Ovary (tissue), 10 donors: ENCODE measurements at places on chromosomes 7 and 10. TPM values are rescaled to one million over a fixed set of nuclear protein-coding genes. Genes with fewer than 3 reads are reported as not detected.

GRCh38 chr7:89813081-89813480, 341.2 kb upstream of the STEAP1 start:
- no peak for DNase-seq

DNA sequence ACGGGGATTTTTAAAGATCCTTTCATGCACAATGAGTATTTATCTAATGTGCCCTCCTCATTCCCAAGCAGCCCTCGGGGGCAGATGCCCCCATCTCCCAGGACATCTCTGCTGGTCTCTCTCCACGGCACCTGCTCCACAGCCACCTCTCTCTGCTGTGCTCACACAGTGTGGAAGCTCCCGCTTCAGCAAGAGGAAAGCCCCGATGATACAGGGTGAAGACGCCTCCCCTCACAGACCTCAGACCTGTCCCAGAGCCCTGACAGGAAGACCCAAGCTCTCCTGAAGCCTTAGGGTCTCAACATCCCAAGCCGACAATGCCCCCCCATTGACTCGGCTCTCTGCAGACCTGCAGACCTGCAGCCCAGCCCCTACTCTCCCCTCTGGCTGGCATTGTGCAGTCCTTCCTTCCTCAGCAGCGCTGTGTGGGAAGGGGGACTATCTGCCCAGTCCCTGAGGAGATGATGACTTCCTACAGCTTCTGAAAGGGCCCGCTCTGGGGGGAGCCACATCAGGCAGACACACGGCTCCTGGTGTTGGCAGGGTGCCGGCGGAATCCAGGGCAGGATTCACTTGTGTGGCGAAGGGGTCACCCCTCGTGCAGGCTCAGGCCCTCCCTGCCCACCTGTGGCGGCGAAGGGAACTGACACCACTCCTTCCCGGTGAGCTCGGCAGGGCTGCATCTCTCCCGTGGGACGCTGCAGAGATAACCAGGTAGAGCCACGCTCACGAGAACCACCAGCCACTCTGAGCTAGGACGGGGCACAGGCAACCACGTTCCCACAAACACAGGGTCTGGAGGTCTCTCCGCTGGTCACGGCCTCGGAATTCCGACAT, 61.8 kb downstream of the PTPRN2 start:
- DNase-seq = no peak

Gene PRPF18
- 13.0 TPM for polyA plus RNA-seq

DNA sequence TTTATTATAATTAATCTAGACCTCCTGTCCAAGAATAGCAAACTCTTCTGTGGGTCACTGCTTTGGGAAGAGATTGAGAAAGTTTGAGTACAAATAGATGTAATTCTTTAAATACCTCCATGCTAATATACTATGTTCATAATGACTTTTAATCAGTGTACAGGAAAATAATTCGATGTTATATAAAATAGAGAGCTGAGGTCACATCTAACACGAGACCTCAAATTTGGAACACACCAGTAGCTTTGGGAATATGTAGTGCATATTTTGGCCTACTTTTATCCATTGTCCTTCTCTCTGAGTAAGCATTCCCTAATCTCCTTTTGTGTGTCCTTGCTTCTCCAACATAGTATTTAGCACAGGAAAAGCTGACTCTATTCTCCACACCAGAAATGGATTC, 27.3 kb upstream of the CABCOCO1 start:
- no peak for DNase-seq

Gene SLC26A5
- 0.06 TPM for polyA plus RNA-seq

Gene C10orf53
- polyA plus RNA-seq = not detected

Gene HTRA1
- 947 TPM for polyA plus RNA-seq

Gene SPDYE9
- polyA plus RNA-seq = not detected

DNA sequence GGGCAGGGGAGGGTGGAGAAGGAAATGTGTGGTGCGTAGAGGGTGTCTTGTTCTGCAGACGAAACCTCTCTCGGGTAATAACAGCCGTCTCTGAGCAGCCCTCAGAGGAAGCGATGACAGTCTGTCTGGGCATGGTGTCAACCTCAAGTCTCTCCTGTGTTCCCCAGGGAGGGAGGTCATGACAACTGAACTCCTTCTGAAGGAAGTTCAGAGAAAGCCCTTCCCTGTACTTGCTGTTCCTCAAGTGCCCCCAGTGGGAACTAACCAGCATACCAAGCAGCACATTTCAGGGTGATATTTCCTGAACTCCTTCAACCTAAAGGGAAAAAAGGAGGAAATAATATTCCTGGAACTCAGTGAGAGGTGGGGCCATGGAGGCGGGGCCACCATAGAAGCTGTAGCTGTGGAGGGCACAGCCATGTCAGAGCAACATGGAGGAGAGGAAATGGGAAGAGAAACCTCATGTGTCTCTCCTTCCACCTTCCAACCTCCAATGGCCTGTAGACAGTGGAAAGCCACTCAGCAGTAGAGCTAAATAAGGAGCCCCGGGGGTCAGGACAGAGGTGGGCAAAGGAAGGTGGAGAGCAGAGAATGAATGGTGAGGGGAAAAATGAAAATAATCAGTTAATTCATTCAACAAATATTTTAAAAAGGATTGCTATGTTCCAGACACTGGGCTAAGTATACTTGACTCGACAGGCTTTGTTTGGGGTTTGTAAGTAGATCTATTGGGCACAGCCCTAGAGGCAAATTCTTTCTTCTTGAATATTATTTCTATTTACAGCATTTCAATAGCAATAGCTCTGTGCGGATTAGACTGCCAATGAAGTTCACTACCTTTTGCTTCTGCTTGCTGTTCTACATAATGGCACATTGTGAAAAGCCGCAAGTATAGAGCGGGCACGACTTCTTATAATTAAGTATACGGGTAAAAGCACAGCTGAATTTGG, 61.0 kb upstream of the AOAH start:
- no peak for DNase-seq

DNA sequence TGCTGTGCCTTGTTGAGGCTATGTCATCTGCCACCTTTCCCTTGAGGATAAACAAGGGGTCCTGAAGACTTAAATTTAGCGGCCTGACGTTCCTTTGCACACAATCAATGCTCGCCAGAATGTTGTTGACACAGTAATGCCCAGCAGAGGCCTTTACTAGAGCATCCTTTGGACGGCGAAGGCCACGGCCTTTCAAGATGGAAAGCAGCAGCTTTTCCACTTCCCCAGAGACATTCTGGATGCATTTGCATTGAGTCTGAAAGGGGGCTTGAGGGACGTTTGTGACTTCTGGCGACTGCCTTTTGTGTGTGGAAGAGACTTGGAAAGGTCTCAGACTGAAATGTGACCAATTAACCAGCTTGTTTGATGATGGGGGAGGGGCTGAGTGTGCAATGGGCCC, 52.5 kb downstream of the VWA2 start:
- peak; percentile 10 for DNase-seq

GRCh38 chr7:157136372-157136771, 2.4 kb upstream of the UBE3C start:
- no peak for DNase-seq

Gene AKR1C4
- polyA plus RNA-seq = not detected

DNA sequence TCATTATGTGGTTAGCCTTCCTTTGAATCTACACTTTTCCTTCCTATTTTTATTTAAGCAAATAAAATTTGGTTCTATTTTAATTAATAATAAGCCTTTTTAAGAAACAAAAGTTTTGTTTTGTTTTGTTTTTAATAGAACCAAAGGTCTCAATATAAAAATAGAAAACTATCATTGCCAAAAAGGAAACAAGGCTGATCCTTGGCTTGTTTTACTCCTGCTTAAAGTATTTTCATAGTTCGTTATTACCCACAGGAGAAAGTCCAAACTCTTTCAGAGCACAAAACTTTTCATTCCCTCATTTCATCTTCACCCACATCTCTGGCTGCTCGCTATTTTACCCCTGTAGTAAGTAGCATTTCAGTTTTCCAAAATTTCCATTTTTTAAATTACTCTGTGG, 374.8 kb downstream of the SEMA3D start:
- no peak for DNase-seq

GRCh38 chr10:98910546-98910945, 325.1 kb downstream of the HPSE2 start:
- no peak for DNase-seq

Gene MCMBP
- 31.7 TPM for polyA plus RNA-seq

GRCh38 chr7:139367438-139368155, 7.9 kb downstream of the LUC7L2 start:
- no peak for DNase-seq

GRCh38 chr7:137592232-137592896, 248.8 kb upstream of the PTN start:
- DNase-seq = peak; percentile 13

Gene ZNF117
- polyA plus RNA-seq = 2.9 TPM

GRCh38 chr10:24882047-24882698, 70.2 kb downstream of the PRTFDC1 start:
- no peak for DNase-seq

GRCh38 chr10:83073472-83073871, 1065.8 kb upstream of the GHITM start:
- no peak for DNase-seq

Gene ACSM6
- polyA plus RNA-seq = not detected

GRCh38 chr7:50598460-50599343, 33.5 kb upstream of the DDC start:
- DNase-seq = no peak

Gene KCND2
- polyA plus RNA-seq = 3.4 TPM

DNA sequence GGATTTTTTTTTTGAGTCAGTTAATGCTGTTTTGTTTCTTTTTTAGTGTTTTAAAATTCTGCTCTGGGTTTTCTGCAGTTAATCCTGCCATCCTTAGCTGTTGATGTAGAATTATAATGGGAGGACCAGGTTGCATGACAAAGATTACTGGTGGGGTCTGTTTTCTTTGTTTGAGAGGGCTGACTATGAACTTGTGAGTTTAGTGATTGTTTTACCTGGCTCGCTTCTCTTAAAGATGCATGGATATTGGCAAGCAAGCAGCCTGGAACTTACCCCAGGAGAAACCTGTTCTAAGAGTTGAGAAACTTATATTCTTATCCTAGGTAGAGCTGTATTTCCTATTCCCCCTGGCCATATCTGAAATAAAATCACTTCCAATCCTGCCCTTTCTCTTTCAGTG, 727.8 kb downstream of the GRM8 start:
- DNase-seq = no peak

GRCh38 chr7:43495572-43495971, 87.3 kb upstream of the STK17A start:
- DNase-seq = no peak

DNA sequence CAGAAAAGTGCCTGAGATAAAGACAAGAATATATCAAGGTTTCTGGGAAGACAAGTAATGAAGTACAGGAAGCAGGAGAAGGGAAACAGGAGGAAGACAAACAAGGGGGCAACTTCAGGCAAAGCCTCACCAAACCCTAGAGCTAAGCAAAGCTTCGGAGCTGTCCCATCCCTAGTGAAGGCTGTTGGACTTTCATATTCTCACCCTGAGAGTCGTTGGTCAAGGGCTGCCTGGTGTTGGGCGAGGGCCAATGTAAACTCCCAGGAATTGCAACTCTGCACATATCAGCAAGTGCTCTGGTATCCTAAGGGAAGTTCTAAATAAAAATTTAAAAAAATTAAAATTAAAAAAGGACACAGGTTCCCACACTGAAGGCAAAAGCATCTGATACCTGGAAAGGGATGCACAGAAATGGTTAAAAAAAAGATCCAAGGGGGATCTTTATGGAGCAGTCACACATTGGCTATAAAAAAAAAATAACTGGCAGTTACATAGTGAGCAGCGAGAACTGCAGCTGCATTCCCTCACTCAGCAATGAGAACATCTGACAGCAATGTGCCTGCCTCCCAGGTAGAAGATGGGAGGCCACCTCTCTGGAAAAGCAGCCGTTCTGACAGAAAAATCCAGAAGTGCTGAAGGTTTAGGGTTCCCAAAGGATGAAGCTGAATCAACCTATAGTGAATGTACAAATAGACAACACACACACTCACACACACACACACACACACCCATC, 304.7 kb downstream of the WDR11 start:
- DNase-seq = no peak

DNA sequence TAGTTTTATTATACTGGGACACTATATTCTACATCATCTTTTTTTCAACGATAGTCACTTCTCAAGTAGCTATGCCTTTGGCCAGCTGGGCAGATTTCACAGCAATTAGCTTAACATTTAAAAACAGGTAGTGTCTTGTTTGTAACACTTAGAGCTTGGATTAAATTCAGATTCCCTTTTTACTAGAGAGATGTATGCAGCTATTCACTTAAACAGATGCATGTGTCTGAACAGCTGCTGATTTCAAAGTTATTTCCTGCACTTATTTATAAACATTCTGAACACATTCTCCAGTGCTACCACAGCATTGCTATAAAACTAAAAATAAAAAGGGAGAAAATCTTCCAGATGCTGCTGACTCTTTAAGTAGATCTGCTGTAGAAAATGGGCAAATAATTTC, 637.2 kb downstream of the POM121L12 start:
- DNase-seq = no peak

DNA sequence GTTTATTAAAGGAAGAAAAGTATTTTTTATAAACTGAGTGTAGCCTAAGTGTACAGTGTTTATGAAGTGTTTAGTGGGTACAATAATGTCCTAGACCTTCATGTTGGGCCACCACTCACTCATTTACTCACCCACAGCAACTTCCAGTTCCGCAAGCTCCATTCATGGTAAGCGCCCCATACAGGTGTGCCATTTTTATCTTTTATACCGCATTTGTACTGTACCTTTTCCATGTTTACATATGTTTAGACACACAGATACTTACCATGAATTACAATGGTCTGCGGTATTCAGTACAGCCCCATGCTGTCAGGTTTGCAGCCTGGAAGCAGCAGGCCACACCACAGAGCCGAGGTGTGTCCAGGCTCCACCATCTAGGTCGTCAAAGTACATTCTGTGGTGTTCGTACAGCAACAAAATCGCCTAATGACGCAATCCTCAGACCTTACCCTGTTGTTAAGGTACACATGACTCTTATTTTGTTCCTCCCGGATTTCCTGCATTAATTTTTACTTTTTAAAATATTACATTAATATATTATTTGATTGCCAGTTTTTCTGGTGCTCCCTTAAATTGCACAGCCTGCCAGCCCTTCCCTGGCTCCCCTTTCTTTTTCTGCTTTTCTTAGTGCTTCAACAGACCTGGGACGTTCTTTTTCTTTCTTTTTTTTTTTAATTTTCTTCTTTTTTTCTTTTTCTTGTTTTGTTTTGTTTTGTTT, 881 bp upstream of the SSBP1 start:
- DNase-seq = peak; percentile 22

- no peak for DNase-seq
These were observed 370.7 kb upstream of the MGMT start for GRCh38 chr10:129096065-129096984.

DNA sequence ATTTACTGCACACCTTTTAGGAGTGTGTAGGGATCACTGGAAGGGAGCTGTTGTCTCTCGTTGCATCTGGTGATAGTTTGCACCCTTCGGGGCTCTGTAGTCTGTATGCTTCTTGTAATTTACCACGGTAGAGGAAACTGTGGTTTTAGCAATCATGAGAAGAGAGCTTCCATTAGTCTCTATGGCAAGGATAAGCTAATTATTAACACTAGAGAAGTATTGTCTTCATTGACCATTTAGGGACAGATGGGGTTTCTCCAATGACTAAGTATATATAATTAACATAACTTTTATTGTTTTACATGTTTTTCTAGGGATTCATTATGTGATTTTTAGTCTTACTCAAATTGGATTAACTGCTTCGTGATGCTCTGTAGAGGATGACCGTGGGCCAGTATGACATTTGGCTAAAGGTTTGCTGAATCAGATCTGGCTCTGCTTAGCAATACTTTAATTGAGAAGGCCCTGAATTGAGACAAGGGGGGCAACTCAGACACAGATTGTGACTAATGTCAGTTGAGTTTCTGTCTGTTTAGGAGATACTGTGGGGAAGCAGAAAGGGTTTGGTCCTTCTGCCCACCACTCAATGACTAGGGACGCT, 8.7 kb downstream of the SLC18A2 start:
- DNase-seq = no peak

GRCh38 chr7:135509589-135509838, 388 bp downstream of the CNOT4 start:
- DNase-seq = no peak
